Activated T-cell treated with anti-CD3 and anti-CD28 coated beads, Interleukin-2, amount 50 U/mL, for 72 hours (primary cell): ENCODE measurements at places on chromosomes 12 and 14.

GRCh38 chr12:39931231-39931630, 174.7 kb downstream of the SLC2A13 start:
- no peak for DNase-seq

GRCh38 chr12:88839486-88839885, 259.2 kb upstream of the KITLG start:
- no peak for DNase-seq

DNA sequence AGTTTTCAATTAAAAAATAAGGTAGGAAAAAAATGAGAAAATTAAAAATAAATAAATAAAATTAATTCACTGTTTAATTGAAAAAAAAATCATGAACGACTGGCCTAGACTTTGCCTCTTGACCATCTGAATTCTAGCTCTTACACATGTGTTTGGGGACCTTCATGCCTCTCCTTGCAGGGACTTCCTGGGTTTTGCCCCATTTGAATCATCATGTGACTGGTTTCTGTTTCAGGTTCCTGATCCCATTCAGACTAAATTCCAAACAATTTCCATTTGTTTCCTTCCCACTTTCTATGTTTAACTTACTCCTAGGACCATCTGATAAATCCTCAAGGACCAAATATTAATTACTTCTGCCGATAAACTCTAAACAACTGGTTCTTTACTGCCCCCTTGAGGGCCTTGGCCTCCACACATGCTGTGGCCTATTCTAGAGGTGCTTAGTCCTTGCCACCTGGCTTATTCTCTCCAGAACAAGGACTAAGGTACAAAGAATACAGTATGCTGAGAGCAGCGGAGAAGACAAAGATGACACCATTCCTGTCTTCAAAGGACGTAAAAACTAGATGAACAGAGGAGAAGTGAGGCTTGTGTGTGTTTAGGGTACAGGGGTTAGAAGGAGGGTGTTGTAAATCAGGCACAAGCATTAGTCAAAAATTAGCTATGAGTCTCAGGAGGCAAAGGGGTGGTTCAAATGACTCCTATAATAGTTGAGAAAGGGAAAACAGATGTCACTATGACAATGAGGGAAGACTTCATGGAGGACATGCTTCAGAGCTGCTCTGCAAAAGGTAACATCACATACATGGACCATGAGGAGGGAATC, 125.8 kb upstream of the AVPR1A start:
- peak; percentile 6 for DNase-seq

DNA sequence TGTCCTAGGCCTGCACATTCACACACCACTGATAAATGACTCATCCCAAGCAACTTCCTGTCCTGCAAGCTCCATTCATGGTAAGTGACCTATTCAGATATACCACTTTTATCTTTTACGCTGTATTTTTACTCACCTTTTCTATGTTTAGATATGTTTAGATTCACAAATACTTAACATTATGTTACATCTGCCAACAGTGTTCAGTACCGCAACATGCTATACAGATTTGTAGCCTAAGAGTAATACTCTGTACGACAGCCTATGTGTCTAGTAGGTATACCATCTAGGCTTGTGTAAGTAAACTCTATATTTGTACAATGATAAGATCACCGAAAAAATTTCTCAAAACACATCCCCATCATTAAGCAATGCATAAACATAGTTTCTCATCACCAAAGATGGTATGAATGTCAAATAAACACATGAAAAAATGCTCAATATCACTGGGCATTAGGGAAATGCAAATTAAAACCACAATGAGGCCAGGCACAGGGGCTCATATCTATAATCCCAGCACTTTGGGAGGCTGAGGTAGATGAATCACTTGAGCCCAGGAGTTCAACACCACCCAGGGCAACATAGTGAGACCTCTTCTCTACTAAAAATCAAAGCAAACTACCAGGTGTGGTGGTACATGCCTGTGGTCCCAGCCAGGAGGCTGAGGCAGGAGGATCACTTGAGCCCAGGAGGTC, 20.7 kb downstream of the ATXN2 start:
- DNase-seq = no peak

DNA sequence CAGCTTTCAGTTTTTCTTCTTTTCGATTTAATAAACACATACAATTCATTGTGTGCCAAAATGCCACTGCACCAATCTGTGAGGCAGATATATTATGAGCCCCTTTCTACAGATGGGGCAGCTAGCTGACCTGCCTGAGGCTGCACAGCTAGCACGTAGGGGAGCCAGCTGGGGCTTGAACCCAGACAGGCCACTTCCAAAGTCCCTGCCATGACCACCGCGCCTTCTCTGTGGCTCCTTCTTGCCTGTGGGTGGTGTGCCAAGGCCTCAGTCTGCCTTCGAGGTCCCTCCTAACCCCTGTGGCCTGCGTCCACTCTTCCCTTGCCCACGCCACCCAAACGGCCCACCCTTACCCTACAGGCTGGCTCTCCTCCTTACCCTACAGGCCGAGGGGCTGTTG, 16.2 kb downstream of the FAM222A start:
- DNase-seq = no peak
